Right cardiac atrium (tissue), 5 donors: ENCODE measurements at places on chromosomes 2 and 18. TPM values are rescaled to one million over a fixed set of nuclear protein-coding genes. Genes with fewer than 3 reads are reported as not detected.

Gene RSAD2
- 4.0 TPM for total RNA-seq

Gene AQP12A
- not detected for total RNA-seq

Gene IL1A
- not detected for total RNA-seq

GRCh38 chr18:79458131-79458838, 62.6 kb downstream of the NFATC1 start:
- DNase-seq: peak; percentile 94

GRCh38 chr18:58069721-58070292, 25.8 kb downstream of the NEDD4L start:
- DNase-seq: no peak

GRCh38 chr2:15556311-15556930, 4.7 kb downstream of the NBAS start:
- DNase-seq: no peak

- DNase-seq: no peak
Measured at GRCh38 chr2:167069855-167070254, 181.6 kb downstream of the XIRP2 start.
